H4 (cell line): ENCODE measurements at places on chromosomes 12 and 14. TPM values are rescaled to one million over a fixed set of nuclear protein-coding genes. Genes with fewer than 3 reads are reported as not detected.

The ALDH1L2 gene
- total RNA-seq, result 2.6 and 9.6 TPM in 2 replicates

The SLC7A8 gene
- 5.2 and 5.6 TPM in 2 replicates for total RNA-seq

The TGFB3 gene
- 1.0 and 2.3 TPM in 2 replicates for total RNA-seq

The KRT2 gene
- total RNA-seq, result 0.21 and 0.53 TPM in 2 replicates

The OTOGL gene
- total RNA-seq, result 0.02 and 0.17 TPM in 2 replicates

The HELB gene
- 0.76 and 1.9 TPM in 2 replicates for total RNA-seq

The ZC2HC1C gene
- 0.21 and 2.7 TPM in 2 replicates for total RNA-seq

The BHLHE41 gene
- 8.1 and 9.6 TPM in 2 replicates for total RNA-seq
